WTC11 (cell line): ENCODE measurements at places on chromosomes 4 and X. TPM values are rescaled to one million over a fixed set of nuclear protein-coding genes. Genes with fewer than 3 reads are reported as not detected.

The GRIA3 gene
- 3.8 to 5.3 TPM (median 4.2 TPM) in 3 replicates for total RNA-seq

The SUPT20HL2 gene
- not detected in 3 replicates for total RNA-seq

The CYBB gene
- total RNA-seq = 0.11 to 0.37 TPM (median 0.22 TPM) in 3 replicates

The CASK gene
- 54.0 to 54.6 TPM (median 54.4 TPM) in 3 replicates for total RNA-seq

The SPANXN5 gene
- not detected in 3 replicates for total RNA-seq

The MTHFD2L gene
- total RNA-seq = 9.4 to 10.6 TPM (median 10.5 TPM) in 3 replicates

The BEX2 gene
- total RNA-seq = 30.6 to 34.1 TPM (median 32.8 TPM) in 3 replicates

The CXCL11 gene
- 0.20 TPM in 1 of 3 replicates, not detected in the others for total RNA-seq

The HAND2 gene
- 0.09 to 0.13 TPM in 2 of 3 replicates, not detected in the other for total RNA-seq

The JCHAIN gene
- 0.32 to 0.71 TPM (median 0.68 TPM) in 3 replicates for total RNA-seq

The ATP8A1 gene
- 14.3 to 18.7 TPM (median 15.1 TPM) in 3 replicates for total RNA-seq

The AMBN gene
- total RNA-seq = not detected in 3 replicates

The DIPK2B gene
- not detected in 3 replicates for total RNA-seq

The VCX2 gene
- not detected in 3 replicates for total RNA-seq

The TLR3 gene
- total RNA-seq = 1.4 to 1.8 TPM (median 1.5 TPM) in 3 replicates

The CDK16 gene
- total RNA-seq = 130 to 150 TPM (median 145 TPM) in 3 replicates

The MAB21L2 gene
- total RNA-seq = 0.07 TPM in 1 of 3 replicates, not detected in the others

The VMA21 gene
- 51.4 to 54.9 TPM (median 52.8 TPM) in 3 replicates for total RNA-seq

The SLITRK4 gene
- total RNA-seq = not detected in 3 replicates

The MTM1 gene
- 7.6 to 10.4 TPM (median 8.6 TPM) in 3 replicates for total RNA-seq

The SNX12 gene
- 69.4 to 79.6 TPM (median 74.2 TPM) in 3 replicates for total RNA-seq

The SPANXA2 gene
- not detected in 3 replicates for total RNA-seq

The CITED1 gene
- 2.2 to 4.5 TPM (median 3.9 TPM) in 3 replicates for total RNA-seq
